Neural crest cell (in vitro differentiated cells): ENCODE measurements at places on chromosomes 2 and 18. TPM values are rescaled to one million over a fixed set of nuclear protein-coding genes. Genes with fewer than 3 reads are reported as not detected.

The TUBA3E gene
- total RNA-seq = not detected in 2 replicates

The KYNU gene
- 0.14 and 0.26 TPM in 2 replicates for total RNA-seq

DNA sequence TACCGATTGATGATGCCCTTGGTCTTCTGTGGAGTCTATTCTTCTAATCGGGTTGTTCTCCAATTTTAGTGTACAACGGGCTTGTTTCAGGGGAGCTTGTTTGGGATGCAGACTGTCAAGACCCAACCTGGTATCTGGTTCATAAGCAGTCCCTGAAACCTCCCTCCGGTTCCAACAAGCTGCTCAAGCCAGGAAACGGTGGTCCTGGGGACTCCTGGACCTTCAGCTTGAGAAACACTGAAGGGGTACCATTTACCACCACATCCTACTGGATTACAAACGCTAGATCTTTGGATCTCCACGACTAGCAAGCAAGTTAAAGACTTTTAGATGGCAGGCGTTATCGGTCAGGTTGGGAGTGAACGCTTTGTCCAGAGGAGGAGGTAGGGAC lies 2.0 kb downstream of the BCL2 start:
- H3K36me3 ChIP-seq = peaks cover 3% of the 10 kb centered on the region
- peaks cover 51% of the 10 kb centered on the region for H3K4me1 ChIP-seq
- peaks cover 17% of the 10 kb centered on the region for H3K27me3 ChIP-seq
- no peak for DNase-seq
- H3K27ac ChIP-seq = no peak overlapping the region
- H3K4me3 ChIP-seq = peak overlapping the region; percentile 76

GRCh38 chr2:19857806-19858205 lies 44.0 kb downstream of the TTC32 start:
- H3K27me3 ChIP-seq = peaks cover under 1% of the 10 kb centered on the region
- H3K36me3 ChIP-seq = no peaks in the 10 kb centered on the region
- no peak overlapping the region for H3K4me3 ChIP-seq
- H3K4me1 ChIP-seq = peaks cover 8% of the 10 kb centered on the region

The OXER1 gene
- 1.7 and 1.8 TPM in 2 replicates for total RNA-seq

DNA sequence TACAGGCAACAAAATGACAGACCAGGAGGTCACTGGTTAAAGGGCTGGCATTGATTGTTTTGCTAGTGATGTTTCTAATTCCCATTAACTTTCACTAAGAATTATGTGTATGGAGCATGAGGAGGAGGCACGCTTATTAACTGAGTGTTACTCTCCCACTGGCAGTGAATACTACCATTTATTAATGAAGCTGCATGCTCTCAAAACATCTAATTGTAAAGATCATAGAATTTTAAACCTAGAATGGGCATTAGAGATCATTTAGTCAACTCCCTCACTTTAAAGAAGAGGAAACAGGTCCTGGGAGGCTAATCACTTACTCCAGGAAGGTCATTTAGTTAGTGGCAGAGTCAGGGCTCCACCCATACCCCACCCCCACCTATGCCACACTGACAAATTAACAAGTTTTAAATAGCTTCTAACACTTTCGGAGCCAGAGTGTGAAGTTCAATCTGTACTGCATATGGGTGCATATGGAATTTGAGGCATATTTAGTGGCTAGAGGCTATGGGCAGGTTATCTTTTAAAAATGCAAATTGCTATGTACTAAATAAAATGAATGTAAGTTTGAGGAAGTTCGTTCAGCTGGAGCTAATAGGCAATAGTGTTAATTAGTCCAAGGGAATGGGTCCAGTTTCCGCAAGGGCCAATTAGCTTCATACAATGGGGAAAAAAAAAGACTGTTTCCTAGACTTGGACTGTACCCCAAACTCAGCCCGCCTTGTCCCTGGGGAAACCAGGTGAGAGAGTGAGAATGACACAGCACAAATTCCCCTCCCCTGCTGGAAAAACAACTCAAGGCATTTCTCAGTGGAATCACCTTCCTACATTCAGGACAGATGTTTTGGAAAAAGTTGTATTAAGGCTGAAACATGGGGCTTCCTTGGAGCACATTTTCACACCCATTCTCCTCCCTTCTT lies 178.8 kb downstream of the ICOS start:
- H3K27me3 ChIP-seq = no peaks in the 10 kb centered on the region
- no peak overlapping the region for H3K27ac ChIP-seq
- no peaks in the 10 kb centered on the region for H3K36me3 ChIP-seq
- no peak for DNase-seq

DNA sequence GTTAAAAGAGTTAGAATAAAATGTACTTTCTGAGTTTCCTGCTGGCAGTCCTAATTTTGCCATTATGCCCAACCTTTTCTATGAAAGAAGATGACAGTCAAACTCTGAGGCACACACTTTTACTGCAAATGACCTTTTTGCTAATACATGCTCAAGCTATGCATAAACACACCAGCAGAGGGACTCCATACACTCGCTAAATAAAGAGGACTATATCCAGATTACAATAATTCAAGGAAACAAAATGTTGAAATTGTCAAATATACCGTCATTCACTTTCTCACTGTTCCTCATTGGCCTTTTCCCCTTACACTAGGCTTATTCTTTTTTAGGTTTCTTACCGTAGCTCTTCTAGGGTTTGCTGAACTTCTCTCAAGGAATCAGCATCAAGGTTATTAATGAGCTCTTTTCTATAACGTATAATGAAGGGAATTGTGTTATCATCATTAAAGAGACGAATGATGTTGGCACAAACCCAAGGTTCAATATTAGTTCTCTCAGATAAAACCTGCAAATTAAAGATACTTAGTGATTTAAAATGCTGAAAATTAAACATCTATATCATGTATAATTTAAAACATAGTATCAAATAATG lies 25.7 kb downstream of the SRBD1 start:
- no peaks in the 10 kb centered on the region for H3K4me1 ChIP-seq
- no peak overlapping the region for H3K27ac ChIP-seq
- DNase-seq = no peak
- peaks cover 5% of the 10 kb centered on the region for H3K36me3 ChIP-seq
- H3K27me3 ChIP-seq = no peaks in the 10 kb centered on the region
- H3K4me3 ChIP-seq = no peak overlapping the region

DNA sequence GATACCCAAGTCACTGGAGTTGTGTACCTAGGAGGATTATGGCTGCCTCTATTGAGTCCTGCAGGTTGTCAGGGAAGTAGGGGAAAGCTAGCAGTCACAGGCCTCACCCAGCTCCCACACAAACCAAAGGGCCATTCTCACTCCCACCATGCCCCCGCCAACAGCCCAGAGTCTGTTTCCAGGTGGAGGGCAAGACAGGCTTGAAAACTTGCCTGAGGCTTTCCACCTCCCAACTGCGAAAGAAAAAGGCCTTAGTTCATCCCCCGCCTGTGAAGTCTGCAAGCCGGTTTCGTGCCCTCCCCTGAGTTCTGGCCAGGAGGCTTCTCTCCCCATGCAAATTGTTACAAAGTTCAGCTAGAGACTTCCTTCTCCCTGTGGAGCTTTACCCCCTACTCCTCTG lies 270.3 kb downstream of the TXNL1 start:
- H3K36me3 ChIP-seq = peaks cover 5% of the 10 kb centered on the region

GRCh38 chr2:62383846-62384245 lies 122.1 kb downstream of the TMEM17 start:
- no peak for DNase-seq
- no peaks in the 10 kb centered on the region for H3K27me3 ChIP-seq
- peaks cover 6% of the 10 kb centered on the region for H3K36me3 ChIP-seq
- peaks cover 19% of the 10 kb centered on the region for H3K4me1 ChIP-seq
- no peak overlapping the region for H3K27ac ChIP-seq
- no peak overlapping the region for H3K4me3 ChIP-seq

GRCh38 chr2:28664120-28664842 lies 87.3 kb upstream of the PPP1CB start:
- H3K27me3 ChIP-seq = no peaks in the 10 kb centered on the region
- peak; percentile 20 for DNase-seq
- no peak overlapping the region for H3K27ac ChIP-seq
- H3K4me3 ChIP-seq = no peak overlapping the region

DNA sequence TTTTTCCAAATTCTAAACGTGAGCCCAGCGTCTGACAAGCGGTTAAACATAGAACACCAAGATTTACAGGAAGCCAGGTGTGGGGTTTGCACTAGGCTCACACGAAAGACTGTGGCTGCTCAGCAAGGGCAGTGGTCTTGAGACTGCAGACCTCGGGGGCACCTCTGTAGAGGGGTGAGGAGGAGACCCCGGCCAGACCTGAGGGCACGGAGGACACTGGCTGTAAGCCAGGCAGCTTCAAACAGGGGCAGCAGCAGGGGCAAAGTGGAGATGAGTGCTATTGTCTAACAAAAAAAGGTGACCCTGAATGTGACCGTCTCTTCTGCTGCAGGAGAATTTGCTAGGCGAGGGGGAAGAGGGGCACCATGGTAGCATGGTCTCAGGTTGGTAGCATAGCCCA lies 140.3 kb downstream of the CYP26B1 start:
- H3K4me3 ChIP-seq = no peak overlapping the region
- H3K27ac ChIP-seq = no peak overlapping the region
- DNase-seq = no peak
- no peaks in the 10 kb centered on the region for H3K36me3 ChIP-seq

- H3K27ac ChIP-seq = no peak overlapping the region
- H3K27me3 ChIP-seq = no peaks in the 10 kb centered on the region
- H3K4me1 ChIP-seq = no peaks in the 10 kb centered on the region
- no peaks in the 10 kb centered on the region for H3K36me3 ChIP-seq
- H3K4me3 ChIP-seq = no peak overlapping the region
These were observed 233.4 kb downstream of the SOCS6 start for GRCh38 chr18:70522183-70522680.

DNA sequence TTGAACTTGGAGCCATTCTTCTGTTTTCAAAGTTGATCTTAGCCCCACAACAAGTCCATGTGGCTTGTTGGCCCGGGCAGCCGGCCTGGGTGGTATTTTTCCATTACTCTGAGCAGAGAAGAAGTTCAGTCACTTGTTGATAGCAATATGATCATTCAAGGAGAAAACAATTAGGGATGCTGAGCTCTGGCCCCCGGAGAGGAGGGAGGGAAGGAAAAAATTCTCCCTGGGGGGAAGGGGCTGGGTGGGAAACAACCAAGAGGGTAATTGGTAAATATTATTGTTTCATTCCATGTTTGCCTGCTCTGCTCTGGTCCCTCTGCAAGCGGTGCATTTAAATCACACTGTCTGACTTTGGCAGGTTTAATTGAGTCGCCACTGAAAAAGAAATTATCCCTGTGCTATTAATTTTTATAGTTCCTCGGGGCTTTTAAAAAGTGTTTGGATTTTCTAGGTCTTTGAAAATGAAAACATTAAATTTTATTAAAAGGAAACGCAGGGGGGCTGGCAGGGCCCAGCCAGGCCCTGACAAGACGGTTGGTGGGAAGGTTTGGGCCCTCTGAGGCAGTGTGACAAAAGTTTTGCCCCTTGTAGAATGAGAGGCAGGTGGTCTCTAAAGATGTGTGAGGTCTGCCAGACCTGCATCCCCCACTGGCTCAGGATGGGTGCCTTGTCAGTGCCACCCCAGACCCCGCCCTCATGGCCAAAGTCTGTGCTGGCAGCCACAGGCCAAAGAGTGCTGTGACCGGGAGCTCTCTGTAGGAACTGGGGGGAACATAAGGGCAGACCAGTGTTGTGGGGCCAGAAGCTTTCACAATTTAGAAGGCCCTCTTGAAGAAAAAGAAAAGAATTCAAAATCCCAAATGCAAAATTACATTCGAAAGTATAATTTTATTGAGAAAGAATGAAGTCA lies 52.5 kb upstream of the SLC14A2 start:
- no peaks in the 10 kb centered on the region for H3K36me3 ChIP-seq
- H3K4me1 ChIP-seq = peaks cover 15% of the 10 kb centered on the region
- no peak overlapping the region for H3K4me3 ChIP-seq
- DNase-seq = no peak

DNA sequence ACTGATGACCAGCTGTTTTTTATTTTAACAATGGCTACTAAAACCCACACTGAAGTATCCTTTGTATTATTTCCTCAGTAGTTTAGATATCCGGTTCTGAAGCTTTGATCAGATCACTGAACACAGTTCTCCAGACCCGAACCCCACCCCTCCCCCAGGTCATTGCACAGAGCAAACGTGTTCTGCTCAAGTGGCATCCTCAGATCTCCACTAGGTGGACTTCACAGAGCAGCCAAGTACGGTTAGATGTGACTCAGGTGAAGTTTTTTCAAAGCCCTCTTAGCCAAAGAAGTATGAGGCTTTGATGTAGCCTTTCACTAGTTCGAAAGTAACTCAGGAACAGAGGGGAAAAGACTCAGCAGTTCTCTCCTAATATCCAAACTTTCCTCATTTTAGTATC lies 142.7 kb upstream of the NRP2 start:
- no peak overlapping the region for H3K27ac ChIP-seq
- DNase-seq = no peak
- no peaks in the 10 kb centered on the region for H3K27me3 ChIP-seq
- H3K4me1 ChIP-seq = peaks cover 21% of the 10 kb centered on the region

GRCh38 chr2:111633189-111633588 lies 250.8 kb downstream of the ANAPC1 start:
- H3K4me3 ChIP-seq = no peak overlapping the region
- no peaks in the 10 kb centered on the region for H3K27me3 ChIP-seq
- H3K4me1 ChIP-seq = peaks cover 4% of the 10 kb centered on the region
- peaks cover 16% of the 10 kb centered on the region for H3K36me3 ChIP-seq
- H3K27ac ChIP-seq = no peak overlapping the region
- no peak for DNase-seq

- DNase-seq = no peak
- no peak overlapping the region for H3K27ac ChIP-seq
- H3K4me1 ChIP-seq = no peaks in the 10 kb centered on the region
- no peak overlapping the region for H3K4me3 ChIP-seq
- no peaks in the 10 kb centered on the region for H3K27me3 ChIP-seq
These were observed 53.2 kb downstream of the PLCL1 start for GRCh38 chr2:197857476-197858107.

DNA sequence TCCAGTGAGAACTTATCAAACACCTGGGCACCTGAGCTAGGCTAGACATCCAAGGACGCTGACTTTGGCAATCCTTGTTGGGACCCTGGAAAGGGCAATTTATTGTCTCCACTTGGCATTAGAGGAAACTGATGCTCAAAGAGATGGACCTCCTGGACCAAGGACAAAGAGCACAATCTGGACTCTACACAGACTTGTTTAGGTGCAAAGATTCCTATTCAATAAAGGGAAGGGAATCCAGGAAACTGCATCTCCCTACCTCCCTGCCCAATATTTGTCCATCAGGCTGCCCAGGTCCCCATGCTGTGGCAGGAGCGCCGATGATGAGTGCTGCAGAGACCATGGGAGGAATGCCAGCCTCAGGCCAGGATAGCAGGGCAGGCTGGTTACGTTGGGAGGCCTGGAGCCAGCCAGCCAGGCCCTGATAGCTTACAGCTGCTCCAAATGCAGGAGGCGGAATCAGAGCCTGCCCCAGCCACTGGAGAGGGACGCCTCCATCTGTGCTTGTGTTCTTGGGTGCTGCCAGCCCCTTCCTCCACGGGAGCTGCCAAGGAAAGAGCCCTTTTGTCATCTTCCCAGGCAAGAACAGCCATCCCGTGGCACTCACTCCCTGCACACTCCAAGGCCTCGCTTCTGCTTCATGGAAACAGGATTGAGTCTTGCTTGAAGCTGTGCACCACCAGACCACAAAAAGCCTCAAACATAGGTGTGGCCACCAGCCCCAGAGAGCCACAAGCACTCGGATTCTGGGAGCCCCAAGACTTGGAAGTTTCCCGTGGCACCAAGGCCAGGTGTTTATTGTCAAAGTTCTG lies 60.0 kb downstream of the HS1BP3 start:
- DNase-seq = no peak
- peaks cover 60% of the 10 kb centered on the region for H3K4me1 ChIP-seq
- H3K27me3 ChIP-seq = no peaks in the 10 kb centered on the region
- peak overlapping the region; percentile 39 for H3K27ac ChIP-seq
- H3K4me3 ChIP-seq = no peak overlapping the region
